ENCODE measurements at places on chromosomes 6 and 20.

DNA sequence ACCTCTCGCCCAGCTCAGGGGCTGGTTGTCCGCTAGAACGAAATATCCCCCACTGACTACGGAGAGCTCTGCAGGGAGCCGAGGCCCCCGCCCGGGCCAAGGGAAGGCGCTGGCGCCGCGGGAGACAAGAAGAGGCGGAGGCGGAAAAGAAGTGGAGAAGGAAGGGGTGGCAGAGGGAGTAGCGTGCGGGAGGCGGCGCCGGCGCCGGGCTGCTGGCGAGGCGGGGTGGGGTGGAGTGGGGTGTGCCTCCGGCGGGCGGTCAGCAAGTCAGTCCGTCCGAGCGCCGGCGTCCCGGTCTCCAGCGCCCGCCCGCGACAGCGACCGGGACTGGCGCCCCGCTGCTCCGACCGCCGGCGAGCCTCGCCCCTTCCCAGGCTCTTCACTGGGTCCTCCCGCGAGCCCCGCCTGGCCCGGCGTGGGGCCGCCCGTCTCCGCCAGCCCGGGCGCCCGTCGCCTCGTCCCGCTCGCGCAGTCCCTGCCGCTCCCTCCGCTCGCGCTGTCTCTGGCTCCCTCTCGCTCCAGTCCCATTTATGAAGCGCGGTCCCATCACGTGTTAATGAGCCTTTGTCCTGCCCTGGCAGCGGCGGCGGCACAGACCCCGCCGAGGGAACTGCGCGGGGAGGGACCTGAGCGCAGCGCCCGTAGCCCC lies at the start of gene CNR1:
TSS of gene CNR1 (minus strand) at position 504 of the 649 bp plus-strand sequence. CDS start 21,073 bp downstream, outside the sequence.
- peak; percentile 11 for DNase-seq

- DNase-seq = no peak
Measured at GRCh38 chr20:58570204-58570859, 55.1 kb upstream of the APCDD1L start.

DNA sequence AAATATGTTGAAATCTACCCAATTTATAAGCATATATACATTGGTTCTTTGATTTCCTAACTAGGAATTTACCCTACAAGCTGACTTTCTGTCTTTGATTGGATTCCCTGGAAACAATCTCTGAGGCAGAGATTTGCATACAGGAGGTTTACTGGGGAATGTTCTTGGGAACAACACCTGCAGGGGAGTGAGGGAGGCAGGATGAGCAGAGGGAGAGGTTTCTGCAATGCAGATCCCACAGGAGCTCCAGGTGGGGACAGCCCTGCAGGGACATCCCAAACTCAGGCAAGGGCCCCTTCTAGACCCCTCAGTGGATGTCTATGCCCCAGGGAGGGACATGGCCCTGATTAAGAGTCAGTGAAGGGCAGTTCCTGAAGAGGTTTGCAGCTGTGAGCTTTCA lies 95.2 kb upstream of the CCDC167 start:
- DNase-seq = no peak

- DNase-seq = no peak
Measured at GRCh38 chr6:13923527-13924145, 1.1 kb upstream of the RNF182 start.

DNA sequence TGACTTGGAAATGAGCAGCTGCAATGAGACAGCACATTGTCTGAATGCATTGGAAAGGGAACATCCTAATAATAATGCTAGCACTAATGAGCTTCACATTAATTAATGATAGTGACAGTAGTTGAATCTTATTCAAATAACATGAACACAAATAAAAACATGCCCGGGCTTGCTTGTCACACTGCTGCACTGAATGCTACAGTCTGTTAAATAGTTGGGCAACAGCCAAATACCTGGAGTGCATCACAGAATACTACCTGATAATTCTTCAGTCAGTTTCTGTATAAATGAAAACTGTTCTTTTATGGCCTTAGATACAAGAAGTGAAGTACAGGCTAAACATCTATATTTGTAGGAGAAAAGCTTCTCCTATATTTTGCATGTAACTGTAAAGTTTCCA lies 458.7 kb downstream of the RNF144B start:
- DNase-seq = no peak

DNA sequence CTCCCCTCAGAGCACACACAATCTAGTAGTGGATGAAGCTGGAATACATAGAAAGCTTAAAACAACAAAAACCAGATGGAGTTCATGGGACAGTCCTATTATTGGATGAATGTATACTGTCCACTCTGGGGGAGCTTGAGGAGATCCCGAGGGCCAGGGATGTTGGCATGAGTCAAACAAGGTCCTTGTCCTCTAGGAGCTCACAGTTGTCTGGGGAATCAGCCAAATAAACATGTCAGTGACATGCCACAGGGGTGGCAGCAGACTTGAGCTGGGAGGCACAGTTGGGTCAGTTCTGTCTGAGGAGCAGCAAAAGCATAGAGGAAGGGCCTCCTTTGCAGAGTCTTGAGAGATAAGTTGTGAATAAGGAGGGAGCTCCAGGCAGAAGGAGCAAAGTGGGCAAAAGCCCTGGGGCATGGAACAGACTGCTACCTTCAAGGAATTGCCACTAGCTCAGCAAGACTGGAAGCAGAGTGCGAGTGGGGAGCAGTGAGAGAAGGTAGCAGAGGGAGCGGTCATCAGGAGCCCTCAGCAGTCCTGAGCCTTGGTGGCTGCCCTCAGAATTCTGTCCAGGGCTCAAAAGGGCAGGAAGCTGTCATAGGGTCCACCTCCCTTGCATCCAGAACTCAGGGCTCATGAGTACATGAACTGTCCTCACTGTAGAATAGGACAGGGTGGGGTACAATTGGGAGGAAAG lies 22.1 kb downstream of the L3MBTL1 start:
- DNase-seq = no peak

GRCh38 chr20:46671866-46672542 lies 17.2 kb downstream of the TP53RK start:
- DNase-seq = no peak

- no peak for DNase-seq
Measured at GRCh38 chr20:57399587-57400155, 8.5 kb downstream of the RBM38 start.

DNA sequence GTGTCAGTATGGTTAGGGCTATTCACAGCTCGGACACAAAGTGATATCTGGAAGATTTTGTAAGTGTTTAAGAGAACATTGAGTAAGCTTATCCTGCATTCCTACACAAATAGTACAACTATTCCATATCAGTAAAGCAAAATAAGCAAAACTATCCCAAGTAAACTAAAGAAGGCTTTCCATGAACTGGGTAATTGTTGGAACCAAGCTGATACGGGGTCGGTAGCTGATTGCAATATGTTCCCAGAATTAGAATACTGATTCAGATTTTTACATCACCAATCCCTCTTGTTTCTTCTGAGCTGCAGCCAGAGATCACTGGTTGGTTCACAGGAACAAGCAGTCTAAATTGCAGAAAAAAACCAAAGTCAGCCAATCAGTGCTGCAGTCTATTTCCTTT lies 54.1 kb downstream of the CDS2 start:
- DNase-seq = no peak

DNA sequence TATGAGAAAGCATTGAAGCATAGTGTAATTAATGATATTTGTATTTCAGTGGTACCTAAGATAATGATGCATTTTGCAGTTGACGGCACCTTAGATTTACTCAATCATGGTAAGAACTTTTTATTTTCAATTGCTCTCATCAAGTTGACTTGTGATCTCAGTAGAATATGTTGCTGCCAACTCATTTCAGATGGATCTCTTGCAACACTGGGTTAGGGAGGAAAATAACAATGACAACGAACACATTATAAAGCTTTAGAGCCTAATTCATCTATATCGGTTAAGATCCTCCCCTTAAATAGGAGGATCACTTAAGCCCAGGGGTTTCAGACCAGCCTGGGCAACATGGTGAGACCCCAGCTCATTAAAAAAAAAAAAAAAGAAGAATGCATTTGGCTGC lies 18.0 kb upstream of the TBC1D22B start:
- DNase-seq = no peak

DNA sequence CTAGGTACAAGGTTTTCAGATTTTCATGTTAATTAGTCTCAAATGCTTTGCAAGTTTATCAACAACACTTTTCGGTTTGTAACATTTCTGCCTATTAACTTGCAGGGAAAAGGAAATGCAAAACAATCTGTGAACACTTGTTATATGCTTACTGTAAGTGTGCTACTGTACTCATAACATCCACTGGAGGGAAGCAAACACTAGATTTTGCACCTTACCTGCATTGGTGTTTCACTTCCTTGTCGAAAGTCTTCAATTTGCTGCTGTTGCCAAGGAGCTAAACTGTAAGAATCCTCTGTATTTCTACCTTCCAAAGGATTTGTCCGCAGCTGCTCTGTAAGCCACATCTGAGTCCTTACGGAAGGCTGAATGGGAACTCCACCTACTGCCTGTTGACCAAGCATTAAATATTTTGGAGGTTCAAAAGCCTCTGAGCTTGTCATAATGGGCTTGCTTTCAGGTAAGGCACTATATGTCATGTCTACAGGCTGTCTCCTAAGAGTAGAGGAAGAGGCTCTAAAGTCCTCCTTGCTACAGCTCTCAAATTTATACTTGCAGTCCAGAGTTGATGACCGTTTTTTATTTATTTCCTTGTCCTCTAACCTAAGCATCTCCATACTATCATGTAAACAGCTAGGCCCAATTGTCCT lies 17.3 kb downstream of the PLN start:
- DNase-seq = no peak

GRCh38 chr6:139395891-139396301 lies 21.4 kb upstream of the CITED2 start:
- no peak for DNase-seq

DNA sequence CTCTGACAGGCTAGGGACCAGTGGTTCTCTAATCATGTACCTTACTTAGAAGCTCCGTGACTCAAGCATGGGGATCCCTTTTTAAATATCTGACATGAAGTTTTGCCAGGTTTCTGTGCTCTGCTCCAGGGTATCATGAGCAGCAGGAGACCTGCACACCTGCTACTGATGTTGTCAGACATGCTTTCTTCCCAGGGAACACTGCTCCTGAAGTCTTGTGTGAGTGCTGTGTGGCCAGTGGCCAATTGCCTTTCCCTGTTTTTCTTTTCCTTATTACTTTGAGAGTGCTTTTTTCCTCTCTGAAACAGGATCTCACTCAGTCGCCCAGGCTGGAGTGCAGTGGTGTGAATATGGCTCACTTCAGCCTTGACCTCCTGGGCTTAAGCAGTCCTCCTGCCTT lies 26.4 kb downstream of the SLX4IP start:
- no peak for DNase-seq

GRCh38 chr6:170388113-170388512 lies 81.6 kb downstream of the FAM120B start:
- DNase-seq = no peak

GRCh38 chr6:70841112-70841511 lies 115.7 kb downstream of the B3GAT2 start:
- no peak for DNase-seq

DNA sequence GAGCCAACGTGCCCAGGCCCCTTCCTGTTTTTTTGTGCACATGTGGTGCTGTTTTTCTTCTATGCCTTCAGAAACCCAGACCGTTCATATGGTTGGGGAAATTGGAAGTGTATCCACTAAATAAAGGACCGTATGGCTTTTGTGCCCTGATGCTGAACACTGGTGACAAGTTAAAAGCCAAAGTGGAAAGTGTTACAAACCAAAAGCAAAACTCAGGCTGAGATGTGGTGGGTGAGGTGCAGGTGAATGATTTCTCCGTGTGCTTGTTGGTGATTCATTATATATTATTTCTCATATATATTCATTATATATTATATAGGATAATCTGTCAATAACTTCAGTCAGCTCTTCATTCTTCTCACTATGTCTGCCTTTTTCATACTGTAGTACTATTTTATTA lies 148.6 kb downstream of the SOBP start:
- DNase-seq = no peak

DNA sequence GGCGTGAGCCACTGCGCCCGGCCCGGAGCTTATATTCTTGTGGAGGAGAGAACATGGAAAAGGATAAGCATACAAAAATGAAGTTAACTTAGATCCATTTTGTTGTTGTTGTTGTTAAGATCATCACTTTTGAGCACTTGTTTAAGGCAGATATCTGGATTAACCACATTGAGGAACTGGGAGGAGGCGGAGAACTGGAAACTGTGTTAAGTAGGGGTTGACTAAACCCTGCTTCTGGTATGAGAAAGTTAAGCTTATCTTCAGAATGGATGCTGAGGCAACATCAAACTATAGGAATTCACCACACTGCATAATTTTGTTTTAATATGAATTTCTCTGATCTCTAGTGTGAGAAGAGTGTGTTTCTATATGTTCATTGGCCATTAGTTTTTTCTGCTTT lies 57.6 kb downstream of the GCNT2 start:
- DNase-seq = no peak

DNA sequence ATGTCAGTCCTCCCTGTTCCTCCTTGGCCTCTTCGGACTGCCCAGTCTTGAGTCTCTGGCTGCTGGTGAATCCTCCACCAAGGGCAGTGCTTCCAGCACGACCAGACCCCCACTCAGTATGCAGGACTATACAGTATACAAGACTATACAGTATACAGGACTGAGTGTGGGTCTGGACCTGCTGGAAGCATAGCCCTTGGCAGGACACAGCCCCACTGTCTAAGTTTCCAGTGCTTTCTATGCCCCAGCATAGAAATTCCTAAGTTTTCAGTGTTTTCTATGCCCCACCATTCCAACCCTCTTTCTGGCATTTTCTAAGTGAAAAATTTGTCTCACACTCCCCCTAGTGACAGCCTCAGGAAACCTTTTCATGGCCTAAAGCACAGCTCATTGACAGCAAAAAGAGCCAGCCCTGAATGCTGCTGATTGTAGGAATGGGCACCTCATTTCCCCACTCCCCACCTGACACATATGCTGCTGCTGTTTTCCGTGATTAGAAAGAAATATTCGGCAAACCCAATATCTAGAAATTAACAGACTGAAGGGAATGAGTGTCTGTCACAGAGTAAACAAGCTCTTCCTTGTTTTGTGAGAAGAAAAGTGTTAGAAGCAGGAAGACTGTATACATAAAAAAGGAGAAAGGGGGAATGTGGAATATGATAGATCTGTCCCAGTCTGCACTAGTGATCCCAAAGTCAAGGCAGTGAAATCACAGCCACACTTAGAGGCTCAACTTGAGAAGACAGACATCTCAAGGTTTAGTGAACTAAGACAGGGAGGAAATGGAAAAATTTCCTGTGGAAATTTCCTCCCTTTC lies 206.9 kb downstream of the IBTK start:
- no peak for DNase-seq

- DNase-seq = no peak
Measured at GRCh38 chr6:99550046-99550748, 18.3 kb downstream of the CCNC start.

GRCh38 chr6:5188646-5189045 lies 72.1 kb downstream of the LYRM4 start:
- DNase-seq = no peak

- DNase-seq = no peak
Measured at GRCh38 chr6:439641-440167, 48.2 kb downstream of the IRF4 start.

Data from C1 segment of cervical spinal cord (tissue), 14 donors.